ENCODE measurements at places on chromosomes 4 and X.
A peak's percentile ranks its signal among the peaks of the same experiment; 100 is the strongest.

GRCh38 chr4:47561331-47561730 lies 76.3 kb downstream of the ATP10D start:
- DNase-seq, result no peak

DNA sequence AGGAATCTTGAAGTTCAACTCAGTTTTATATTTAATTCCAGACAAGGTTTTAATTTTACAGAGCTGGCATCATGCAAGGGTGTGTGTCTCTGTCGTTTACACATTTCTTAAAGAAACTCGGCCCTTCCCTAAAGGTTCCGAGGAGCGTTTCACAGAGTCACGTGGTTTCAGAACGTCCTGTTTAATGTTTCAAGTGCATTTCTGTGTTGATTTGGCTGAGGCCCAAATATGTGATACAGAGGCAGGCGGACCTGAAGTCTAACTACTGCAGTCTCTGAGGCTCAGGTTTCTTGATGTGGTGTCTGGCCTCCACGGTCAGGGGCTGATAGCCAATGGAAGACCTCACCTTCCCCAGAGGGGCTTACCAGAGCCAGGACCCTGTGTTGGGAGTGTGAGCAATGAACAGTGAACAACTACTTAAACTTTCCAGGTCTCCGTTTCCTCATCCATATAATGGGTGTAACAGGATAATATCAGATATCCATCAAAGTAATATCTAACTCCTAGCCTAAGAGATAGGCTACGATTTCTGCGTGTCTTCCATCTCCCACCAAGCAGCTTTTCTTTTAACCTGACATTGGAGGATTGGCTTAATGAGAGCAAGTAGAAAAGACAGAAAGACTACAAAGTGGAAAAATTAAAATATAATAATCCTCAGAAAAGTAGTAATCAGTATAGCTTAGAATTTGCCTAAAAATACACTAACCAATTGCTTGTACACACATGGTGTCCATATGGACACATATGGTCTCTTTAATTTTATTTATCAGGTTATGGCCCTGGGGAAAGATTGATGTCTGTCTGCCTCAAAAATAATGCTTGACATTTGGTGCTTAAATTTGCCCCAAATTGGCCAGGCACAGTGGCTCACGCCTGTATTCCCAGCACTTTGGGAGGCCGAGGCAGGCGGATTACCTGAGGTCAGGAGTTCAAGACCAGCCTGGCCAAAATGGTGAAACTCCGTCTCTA lies 50.0 kb upstream of the TRIM2 start:
- DNase-seq, result no peak

DNA sequence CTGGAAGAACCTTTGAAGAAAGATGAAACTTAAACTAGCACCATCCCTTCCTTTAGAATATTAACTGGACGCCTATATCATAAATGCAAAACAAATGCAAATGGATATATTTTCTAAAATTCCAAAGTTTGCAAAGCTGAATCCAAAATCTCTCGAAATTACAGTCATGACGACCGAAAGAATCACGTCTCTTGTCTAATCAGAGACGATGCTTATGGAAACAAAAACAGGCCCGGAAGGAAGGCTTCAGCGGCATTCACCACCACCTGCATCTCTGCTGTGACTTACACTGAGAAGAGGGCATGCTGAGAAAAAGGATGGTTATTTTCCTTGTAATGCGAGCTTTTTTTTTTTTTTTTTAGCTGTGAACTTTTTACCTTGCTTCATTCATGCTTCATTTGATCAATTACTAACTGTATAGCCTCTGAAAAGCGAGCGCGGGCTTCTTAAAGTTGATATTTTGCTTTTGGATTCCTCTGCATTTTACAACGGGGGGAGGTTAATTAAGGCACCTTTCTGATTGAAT lies 209.3 kb downstream of the SOWAHB start:
- no peak for DNase-seq

DNA sequence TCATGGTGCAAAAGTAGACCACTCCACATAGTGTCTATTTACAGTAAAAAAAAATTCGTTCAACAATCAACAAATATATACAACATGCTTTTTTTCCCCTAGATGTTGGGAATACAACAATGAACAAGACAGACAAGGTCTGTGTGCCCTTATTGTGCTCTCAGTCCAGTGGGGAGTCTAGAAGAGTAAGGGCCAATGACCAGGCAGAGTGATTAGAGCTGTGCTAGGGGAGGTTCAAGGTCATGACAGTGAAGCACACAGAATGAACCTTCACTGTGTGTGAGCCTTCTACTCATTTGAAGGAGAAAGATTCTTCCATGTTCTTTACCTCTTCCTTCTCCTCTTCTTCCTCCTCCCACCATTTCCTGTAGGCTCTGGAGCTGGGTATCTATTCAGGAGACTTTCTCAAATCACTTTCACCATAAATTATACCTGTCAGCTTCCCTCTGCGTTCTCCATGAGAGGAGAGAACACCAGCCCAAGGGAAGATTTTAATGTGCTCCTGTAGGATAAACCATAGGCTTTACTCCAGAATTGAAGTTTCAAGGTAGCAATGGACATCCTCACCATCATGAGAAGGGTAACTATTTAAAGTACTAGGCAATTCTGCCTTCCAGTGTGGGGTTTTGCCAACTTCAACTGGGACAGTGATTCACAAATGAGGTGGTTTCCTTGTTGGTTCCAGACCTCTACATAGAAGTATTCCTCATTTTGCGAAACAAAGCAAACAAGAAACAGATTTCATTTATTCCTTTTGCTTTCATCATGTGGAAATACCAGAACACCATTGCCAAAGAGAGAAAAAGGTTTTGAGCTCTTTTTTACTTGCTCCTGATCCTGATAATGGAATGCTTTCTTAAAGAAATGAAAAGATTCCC lies 246.9 kb upstream of the GPC4 start:
- no peak for DNase-seq

- no peak for DNase-seq
Measured at GRCh38 chrX:154460326-154460725, 2.2 kb downstream of the PLXNA3 start.

- no peak for DNase-seq
Measured at GRCh38 chr4:107034091-107034995, 1.8 kb downstream of the DKK2 start.

DNA sequence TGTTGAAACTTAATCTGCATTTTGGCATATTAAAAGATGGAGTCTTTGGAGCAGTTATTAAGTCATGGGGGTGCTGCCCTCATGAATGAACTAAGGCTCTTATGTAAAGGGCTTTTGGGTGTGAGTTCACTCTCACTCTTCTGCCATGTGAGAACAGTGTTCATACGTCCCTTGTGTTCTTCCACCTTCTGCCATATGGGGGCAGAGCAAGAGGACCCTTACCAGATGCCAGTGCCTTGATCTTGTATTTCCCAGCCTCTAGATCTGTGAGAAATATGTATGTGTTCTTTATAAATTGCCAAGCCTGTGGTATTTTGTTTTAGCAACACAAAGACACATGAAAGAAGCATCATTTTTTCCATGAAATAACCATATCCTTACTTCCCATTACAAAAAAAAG lies 213.9 kb downstream of the SPOCK3 start:
- DNase-seq, result no peak

- DNase-seq, result no peak
Measured at GRCh38 chr4:111417521-111417920, 727.7 kb upstream of the FAM241A start.

DNA sequence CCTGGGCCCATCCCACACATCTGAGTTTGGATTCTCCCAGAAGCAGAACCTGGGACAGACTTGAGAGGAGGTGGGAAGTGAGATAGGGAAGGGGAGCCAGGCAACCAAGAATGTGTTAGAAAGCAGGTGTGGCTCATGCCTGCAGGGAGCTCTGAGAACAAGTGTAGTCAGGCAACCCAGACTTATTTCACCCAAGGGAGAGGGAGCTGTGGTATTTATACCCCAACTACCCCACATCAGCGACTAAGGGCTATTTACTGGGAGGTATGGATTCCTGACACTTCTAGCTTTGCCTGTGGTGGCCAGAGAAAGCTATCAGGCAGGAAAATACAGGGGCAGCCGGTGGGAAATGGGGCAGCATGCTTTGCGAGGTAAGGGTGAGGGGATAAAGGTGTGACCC lies 125.8 kb upstream of the MSX1 start:
- DNase-seq, result no peak

- DNase-seq, result no peak
Measured at GRCh38 chrX:16239211-16239610, 71.9 kb downstream of the MAGEB17 start.

DNA sequence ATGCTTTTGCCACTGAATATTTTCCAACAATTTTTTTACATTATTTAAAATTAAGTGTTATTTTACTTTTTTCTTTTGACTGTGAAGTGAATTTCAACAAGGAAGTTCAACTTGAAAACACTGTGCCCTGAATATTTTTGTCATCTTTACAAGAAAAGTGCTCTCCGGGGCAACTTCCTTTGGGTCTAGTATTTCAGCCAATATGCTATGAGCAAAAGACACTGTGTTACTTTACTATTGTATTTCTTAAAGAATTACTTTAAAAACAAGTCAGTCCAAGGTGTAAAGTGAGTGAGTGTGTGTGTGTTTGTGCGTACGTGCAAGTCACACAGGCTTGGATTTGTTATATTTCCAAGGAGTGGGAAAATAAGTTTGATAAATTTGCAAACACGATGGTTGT lies 7.6 kb upstream of the USP53 start:
- no peak for DNase-seq

DNA sequence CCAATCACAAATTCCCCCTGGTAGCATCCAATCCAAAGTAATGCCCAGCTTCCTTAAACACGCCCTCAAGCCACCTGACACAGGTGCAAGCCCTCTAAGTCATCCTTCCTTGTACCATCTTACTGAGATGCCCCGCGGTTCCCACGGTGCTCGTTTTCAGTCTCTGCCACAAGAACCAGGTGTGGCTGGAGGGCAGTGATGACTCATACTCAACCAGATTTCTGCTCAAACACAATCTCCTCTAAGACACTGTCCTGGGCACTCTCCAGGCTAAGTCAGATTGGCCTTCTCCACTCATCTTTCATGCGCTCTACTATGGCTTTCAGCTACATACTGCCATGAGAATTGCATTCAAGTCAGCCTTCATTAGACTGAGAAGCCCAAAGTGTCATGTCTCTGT lies 3.5 kb downstream of the SH3KBP1 start:
- no peak for DNase-seq

GRCh38 chrX:9885150-9885549 lies 82.0 kb upstream of the CLDN34 start:
- peak; percentile 14 for DNase-seq

- DNase-seq, result no peak
Measured at GRCh38 chr4:93776386-93777080, 52.0 kb upstream of the ATOH1 start.

GRCh38 chr4:139951021-139951420 lies 203.0 kb downstream of the MAML3 start:
- DNase-seq, result no peak

GRCh38 chr4:134935320-134935719 lies 733.7 kb upstream of the PABPC4L start:
- DNase-seq, result no peak

GRCh38 chrX:23341452-23341851 lies 6.8 kb downstream of the PTCHD1 start:
- DNase-seq, result no peak

GRCh38 chr4:187814737-187815465 lies 180.7 kb upstream of the ZFP42 start:
- no peak for DNase-seq

- DNase-seq, result no peak
Measured at GRCh38 chr4:155780775-155781174, 22.0 kb downstream of the GUCY1B1 start.

DNA sequence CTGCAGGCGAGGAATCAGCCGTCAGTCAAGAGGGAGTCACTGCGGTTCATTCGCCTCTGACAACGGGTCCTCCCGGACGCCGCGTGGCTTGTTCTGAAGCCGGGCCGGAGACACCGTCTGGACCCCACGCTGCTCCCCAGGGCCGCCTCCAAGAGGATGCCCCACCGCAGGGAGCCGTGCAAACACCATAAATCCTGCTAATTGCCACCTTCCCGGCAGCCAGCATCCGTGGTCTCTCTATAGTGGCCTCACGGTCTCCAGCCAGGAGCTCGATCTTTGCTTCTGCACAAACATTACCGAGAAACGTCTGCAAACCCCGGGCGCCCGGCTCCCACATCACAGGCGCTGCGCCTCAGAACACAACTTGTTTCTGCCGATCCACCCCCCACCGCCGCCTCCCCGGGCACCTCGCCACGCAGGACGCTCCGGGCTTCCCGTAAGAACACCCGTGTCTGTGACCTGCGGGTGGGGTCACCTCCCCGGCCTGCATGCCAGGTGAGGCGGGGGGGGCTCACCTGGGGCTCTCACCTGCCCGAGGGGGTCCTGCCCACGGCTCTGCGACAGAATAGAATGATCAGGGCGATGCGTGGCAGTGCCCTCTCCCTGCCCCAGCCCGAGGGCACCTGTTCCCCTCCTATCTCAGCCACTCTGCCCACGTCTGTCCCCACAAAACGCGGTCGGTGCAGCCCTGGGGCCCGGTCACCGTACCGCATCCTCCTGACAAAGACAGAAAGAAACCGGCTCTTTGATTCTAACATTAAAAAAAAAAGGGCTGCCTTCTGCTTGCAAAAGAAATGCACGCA lies 32.4 kb upstream of the PPP2R3B start:
- no peak for DNase-seq

- no peak for DNase-seq
Measured at GRCh38 chrX:63284659-63285058, 66.5 kb downstream of the SPIN4 start.

GRCh38 chr4:106140601-106141000 lies 175.4 kb downstream of the TBCK start:
- DNase-seq, result no peak

- DNase-seq, result no peak
Measured at GRCh38 chr4:173145131-173145530, 23.5 kb upstream of the GALNT7 start.

- no peak for DNase-seq
Measured at GRCh38 chr4:110073053-110073845, 125.2 kb downstream of the ELOVL6 start.

- DNase-seq, result no peak
Measured at GRCh38 chrX:8760021-8760420, 28.1 kb upstream of the ANOS1 start.

- DNase-seq, result no peak
Measured at GRCh38 chr4:4386296-4386735, 586 bp upstream of the NSG1 start.

Data from activated gamma-delta T cell treated with anti-CD3 and anti-CD28 coated beads, Interleukin-2, amount 50 U/mL, for 16 hours (primary cell).